ENCODE measurements at places on chromosomes 7 and 10.
A peak's percentile ranks its signal among the peaks of the same experiment; 100 is the strongest.

DNA sequence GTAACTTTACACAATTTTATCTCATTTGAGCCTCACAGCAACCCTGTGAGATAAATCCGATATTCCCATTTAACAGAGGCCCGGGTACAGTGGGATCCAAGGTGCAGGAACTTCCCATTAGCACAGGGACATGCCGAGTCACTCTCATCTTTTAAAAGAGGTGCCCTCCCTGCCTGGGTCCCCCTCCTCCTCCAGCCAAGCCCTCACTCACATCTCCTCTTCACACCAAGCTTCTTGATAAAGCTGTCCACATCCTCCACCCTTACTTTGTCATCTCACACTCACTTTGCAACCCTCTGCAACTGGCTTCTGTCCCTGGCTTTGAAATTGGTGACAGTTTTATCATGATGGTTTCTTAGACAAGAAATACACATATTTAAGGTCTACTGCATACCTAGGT, 144.6 kb upstream of the RHEB start:
- DNase-seq = no peak

GRCh38 chr7:65832281-65832680, 40.6 kb upstream of the VKORC1L1 start:
- DNase-seq = peak; percentile 49

- no peak for DNase-seq
Measured at GRCh38 chr7:33958104-33958503, 52.8 kb downstream of the BMPER start.

DNA sequence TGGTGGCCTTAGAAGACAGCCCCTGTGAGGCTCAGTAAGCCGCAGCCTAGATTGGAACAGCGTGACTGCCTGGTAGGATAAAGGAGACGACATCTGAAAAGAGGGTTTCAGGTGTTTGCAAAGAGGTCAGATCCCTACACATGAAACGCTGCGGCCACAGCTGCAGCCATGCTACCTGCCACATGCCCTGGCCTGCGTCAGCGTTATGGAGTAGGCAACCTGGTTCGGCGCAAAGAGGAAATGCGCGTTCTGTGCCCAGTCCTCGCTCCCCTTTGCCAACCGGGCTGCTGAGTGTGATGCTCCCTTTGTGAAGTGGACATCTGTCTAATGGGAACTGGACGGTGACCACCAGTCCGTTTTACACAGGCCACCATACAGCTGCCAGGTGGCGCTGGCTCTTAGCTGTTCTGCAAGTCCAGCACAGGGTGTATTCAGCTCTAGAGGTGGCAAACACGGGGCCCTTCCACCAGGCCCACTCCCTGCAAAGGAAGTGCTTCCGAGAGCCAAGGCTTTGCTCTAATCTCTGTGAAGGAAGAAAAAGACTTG, 160.3 kb downstream of the CELF2 start:
- no peak for DNase-seq

- DNase-seq = peak; percentile 79
Measured at GRCh38 chr10:126062131-126063032, 166.0 kb downstream of the FANK1 start.

DNA sequence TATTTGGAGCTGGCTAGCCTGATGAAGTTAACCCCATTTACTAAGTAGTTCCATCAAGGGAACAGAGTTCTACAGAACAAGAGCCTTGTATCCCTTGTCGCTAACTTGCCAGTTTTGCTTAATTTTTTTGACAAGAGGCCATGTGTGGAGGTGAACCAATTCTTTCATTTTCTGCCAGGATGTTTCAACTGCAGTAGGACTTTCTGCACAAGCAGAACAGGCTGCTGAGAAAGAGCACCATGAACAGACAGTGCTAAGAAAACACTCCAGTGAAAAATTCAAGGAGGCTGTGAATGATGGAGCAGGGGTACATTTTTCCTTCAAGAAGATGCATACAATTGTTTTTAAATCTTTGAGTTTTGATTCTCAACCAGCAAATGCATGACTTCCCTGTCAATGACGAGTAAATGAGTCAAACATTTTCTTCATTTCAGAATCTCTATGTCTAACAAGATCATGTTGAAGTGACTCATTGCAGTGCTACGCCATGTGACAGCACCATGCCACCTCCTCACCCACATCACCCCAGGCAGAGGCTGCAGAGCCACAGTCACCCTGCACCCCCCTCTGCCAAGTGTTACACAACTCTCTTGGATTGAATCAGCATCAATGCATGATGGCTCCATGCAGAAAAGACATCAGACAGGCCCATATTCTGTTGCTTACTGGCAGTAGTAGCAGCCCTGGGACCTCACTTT, 193.1 kb downstream of the COBL start:
- no peak for DNase-seq

DNA sequence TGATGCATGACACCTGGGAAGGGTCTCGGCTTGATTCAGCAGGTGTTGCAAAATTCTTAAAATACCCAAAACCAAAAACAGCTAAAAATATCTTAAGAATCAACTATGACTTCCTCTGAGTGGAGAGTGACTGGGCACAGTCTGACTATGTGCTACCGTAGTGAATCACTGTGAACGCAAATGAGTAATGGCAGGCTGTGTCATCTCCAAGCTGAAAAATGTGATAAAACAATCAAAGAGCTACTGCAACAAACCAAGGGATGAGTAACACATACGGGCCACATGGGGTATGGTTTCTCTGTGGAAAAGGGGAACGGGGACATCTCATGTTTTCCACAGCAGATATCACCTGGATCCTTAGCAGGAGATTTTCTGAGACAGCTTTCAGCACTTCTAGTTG, 127.5 kb downstream of the ABCA13 start:
- DNase-seq = no peak

DNA sequence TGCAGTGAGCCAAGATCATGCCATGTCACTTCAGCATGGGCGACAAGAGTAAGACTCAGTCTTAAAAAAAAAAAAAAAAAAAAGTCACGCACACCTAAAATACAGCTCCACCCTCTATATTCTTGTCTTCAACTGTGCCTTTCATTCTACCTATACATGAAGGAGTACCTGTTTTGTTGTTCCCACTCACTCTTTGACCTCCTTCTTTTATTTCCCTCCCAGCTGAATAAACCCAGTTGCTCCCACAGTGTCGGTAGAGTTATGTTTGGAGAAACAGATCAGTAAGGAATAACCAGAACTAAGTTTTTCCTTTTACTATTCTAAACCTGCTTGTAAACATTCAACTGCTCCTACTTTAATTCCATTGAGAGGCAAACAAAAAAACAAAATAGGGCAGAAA, 50.3 kb downstream of the IDE start:
- no peak for DNase-seq

DNA sequence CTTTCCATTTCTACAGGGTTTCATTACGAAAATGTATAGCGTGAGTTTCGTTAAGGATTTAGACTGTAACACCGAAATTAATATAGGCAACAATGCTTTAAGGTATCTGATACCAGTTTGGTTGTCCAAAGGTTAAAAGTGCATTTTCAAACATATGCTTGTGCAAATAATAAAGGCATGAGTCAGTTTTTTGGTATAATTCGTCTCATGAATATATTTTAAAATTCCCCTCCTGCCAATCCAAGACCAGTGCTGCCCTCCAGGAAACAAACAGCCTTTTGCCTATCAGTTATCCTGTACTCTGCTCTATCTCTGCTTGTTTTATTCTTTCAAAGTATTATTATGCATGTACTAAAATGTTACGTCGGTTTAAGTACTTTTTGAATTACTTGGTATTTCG, 2.0 kb downstream of the LCOR start:
- no peak for DNase-seq

DNA sequence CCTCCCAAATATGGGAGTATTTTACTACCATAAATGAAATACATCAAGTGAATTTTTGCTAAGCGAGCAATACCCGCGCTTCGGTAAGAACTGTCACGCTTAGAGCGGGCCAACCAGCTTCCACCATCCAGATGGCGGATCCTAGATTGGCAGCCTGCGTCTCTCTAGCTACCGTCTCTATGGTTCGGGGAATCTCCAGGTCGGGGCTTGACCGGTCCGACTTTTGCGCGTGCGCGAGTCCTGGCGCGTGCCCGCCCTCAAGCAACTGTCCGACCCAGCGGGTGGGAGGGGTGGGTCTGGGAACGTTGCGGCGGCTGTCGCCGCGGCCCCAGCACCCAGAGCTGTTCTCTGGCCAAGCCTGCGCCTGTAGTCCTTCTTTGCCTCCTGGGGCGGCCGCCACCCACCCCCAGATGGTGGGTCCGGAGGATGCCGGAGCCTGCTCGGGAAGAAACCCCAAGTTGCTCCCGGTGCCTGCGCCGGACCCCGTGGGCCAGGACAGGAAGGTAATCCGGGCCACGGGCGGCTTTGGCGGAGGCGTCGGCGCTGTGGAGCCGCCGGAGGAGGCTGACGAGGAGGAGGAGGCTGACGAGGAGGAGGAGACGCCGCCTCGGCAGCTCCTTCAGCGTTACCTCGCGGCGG, at the start of gene TBC1D12:
Gene TBC1D12 (plus strand): TSS at position 338 of the 639 bp plus-strand sequence. CDS start 73 bp downstream, at position 411.
- DNase-seq = peak; percentile 96

GRCh38 chr7:148042935-148043631, 547.5 kb upstream of the C7orf33 start:
- no peak for DNase-seq

- DNase-seq = no peak
Measured at GRCh38 chr7:155620497-155620896, 24.0 kb upstream of the RBM33 start.

Data from right forelimb (tissue), 1 donor.